Activated CD4-positive, alpha-beta T cell treated with anti-CD3 and anti-CD28 coated beads, Interleukin-10, Interleukin-2, amounts not matched to agents 100 ng/mL and 50 ng/mL, durations not matched to agents 16 hours and 8 hours (primary cell): ENCODE measurements at places on chromosomes 12 and 14.

DNA sequence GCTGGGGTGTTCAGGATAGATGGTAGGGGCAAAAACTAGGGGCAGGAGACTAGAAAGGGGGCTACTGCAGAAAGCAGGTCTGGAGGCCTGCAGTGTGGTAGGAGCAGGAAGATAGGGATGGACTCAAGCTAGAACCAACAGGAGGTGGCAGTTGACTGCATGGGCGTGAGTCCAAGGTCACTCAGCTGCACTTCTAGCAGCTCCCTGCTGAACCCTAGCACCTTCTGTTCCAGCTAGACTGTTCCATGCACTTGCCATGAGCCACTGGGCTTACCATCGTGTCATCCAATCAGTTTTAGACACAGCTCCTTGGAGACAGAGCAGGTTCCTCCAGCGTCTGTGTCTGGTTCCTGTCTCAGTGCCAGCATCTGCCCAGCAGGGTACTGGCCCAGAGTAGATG is 11.3 kb upstream of the KRT8 start:
- DNase-seq: no peak

GRCh38 chr14:75150150-75150549 is 23.3 kb upstream of the NEK9 start:
- DNase-seq: no peak

GRCh38 chr12:74818412-74818811 is 280.8 kb downstream of the ATXN7L3B start:
- DNase-seq: no peak

GRCh38 chr12:83042441-83043200 is 355.9 kb downstream of the TMTC2 start:
- no peak for DNase-seq

DNA sequence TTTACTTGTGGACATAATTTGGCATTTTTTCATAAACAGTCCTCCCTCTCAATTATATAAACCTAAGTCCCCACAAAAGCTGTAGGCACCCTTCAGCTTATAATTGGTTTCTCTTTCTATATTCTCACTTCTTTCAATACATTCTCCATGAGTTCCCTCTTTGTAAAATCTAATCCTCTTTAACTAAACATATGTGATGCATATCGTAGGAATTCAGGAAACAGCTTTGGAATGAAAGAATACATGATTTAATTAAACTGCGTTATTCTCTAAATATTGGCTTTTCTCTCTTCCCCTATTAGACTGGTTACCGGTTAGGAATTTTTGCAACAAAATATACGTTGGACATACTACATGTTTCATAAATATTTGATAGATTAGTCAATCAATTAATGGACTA is 1122.6 kb downstream of the FLRT2 start:
- no peak for DNase-seq
